ENCODE measurements at places on chromosomes 12 and 14.
A peak's percentile ranks its signal among the peaks of the same experiment; 100 is the strongest.

GRCh38 chr12:77685112-77685511, 145.6 kb upstream of the NAV3 start:
- DNase-seq, result peak; percentile 38

GRCh38 chr12:85831327-85831990, 4.8 kb downstream of the RASSF9 start:
- DNase-seq, result no peak

DNA sequence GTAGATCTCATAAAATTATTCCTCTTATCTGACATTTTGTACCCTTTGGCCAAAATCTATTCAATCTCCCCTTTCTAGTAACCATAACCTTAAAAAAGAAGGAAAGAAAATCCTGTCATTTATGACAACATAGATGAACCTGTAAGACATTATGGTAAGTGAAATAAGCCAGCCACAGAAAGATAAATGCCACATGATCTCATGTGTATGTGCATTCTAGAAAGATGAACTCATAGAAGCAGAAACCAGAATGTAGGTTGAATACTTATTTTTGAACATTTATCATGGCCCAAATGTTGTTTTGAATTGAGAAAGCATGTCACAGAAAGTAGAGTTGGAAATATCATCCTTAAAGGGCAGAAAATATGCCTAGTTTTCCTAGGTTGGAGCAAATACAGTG, 1053.6 kb downstream of the SLC6A15 start:
- DNase-seq, result no peak

- no peak for DNase-seq
Observed at GRCh38 chr14:85415015-85415712, 114.8 kb upstream of the FLRT2 start.

DNA sequence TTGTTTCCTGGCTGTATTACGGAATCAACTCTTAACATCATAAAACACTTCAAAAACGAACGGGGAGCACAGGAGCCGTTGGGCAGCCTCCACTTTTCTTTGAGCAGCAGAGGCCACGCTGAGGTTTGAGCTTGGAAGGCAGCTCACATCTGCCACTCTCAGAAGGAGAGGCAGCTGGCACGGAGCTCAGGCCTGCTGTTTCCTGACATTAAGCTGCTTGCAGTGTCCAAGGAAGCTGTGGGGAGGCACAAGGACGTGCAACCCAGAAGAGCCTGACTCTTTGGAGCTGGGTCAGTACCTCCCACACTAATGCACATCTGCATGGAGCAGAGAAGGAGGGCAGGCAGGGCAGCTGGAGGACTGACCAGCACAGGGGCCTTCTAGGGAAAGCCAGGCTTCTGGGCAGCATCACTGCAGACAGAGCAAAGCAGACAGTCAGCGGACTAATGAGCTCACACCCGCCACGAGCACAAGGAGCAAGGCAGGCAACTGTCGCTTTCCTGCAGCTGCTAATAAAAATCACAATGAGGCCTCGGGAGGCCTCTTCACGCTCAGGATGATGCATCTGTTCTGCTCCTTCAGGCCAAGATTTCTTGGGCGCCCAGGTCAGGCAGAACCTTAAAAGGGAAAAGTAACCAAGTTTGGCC, 211.1 kb downstream of the GLT1D1 start:
- DNase-seq, result no peak
